ENCODE measurements at places on chromosomes 13 and 19. TPM values are rescaled to one million over a fixed set of nuclear protein-coding genes. Genes with fewer than 3 reads are reported as not detected.

- no peak for DNase-seq
- no peak overlapping the region for H3K4me3 ChIP-seq
- no peaks in the 10 kb centered on the region for H3K27me3 ChIP-seq
- H3K4me1 ChIP-seq = no peaks in the 10 kb centered on the region
- no peak overlapping the region for H3K27ac ChIP-seq
These were observed 103.1 kb upstream of the RNF113B start for GRCh38 chr13:98280176-98280510.

GRCh38 chr19:54526972-54527371 lies 24.3 kb downstream of the LAIR2 start:
- H3K4me1 ChIP-seq = no peaks in the 10 kb centered on the region
- no peaks in the 10 kb centered on the region for H3K36me3 ChIP-seq
- H3K4me3 ChIP-seq = no peak overlapping the region
- DNase-seq = no peak
- peaks cover 11% of the 10 kb centered on the region for H3K27me3 ChIP-seq
- no peak overlapping the region for H3K27ac ChIP-seq

DNA sequence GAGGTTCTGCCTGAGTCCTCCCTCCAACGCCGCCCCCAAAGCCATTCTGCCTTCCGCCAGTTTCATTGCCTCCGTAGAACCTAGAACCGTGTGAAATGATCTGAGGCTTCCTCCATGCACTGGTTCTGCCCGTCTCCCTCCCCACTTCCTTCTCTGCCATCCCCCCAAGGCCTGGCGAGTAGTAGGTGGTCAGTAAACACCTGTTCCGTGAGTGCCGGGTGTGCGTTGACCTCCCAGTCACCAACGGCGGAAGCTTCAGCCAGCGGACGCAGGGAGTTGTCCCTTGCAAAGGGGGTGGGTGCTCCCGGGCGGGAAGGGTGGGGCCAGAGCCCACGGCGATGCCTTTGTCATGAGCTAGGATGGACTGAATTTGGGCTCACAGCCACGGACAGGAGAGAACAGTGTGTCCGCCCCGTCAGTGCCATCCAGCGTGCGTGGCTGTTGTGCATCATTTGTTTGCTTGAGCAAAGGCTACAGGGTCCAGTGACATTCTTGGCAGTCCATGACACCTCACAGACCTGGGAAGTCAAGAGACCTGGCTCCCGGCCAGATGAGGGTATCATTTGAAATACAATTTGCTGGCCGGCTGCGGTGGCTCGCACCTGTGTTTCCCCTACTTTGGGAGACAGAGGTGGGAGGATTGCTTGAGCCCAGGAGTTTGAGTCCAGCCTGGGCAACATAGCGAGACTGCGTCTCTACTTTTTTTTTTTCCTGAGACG lies 43.1 kb downstream of the NFIC start:
- peak overlapping the region; percentile 97 for H3K27ac ChIP-seq
- peak; percentile 60 for DNase-seq
- peaks cover 34% of the 10 kb centered on the region for H3K4me1 ChIP-seq

B3GLCT gene
- total RNA-seq = 5.2 TPM

KCTD4 gene
- total RNA-seq = not detected

- H3K27ac ChIP-seq = peak overlapping the region; percentile 28
- H3K4me1 ChIP-seq = no peaks in the 10 kb centered on the region
- H3K4me3 ChIP-seq = peak overlapping the region; percentile 23
- no peaks in the 10 kb centered on the region for H3K36me3 ChIP-seq
- H3K27me3 ChIP-seq = no peaks in the 10 kb centered on the region
These were observed 69.2 kb upstream of the TM9SF2 start for GRCh38 chr13:99431927-99432608.

DNA sequence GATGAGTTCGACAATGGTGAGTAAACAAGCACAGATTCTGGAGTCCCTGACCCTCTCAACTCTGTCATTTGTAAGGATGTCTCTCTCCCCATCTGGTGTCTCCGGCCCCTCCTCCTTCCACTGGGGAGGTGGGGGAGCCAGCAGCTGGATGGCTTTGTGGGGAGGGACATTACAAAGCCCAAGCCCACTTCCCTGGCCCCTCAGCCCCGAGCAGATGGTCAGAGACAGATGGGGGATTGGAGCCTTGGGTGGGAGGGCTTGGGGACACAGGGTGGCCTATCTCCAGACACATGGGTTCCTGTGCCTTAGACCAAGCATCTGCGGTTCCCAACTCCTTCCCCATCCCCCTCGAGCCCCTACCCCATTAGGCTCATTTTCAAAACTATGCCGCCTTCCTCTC lies 2.5 kb downstream of the TIMM50 start:
- H3K27me3 ChIP-seq = no peaks in the 10 kb centered on the region
- no peaks in the 10 kb centered on the region for H3K36me3 ChIP-seq
- DNase-seq = no peak
- no peak overlapping the region for H3K4me3 ChIP-seq
- no peak overlapping the region for H3K27ac ChIP-seq

- no peak overlapping the region for H3K27ac ChIP-seq
- no peak for DNase-seq
- no peaks in the 10 kb centered on the region for H3K36me3 ChIP-seq
- no peak overlapping the region for H3K4me3 ChIP-seq
- peaks cover 29% of the 10 kb centered on the region for H3K27me3 ChIP-seq
- H3K4me1 ChIP-seq = no peaks in the 10 kb centered on the region
These were observed 63.5 kb downstream of the COLGALT1 start for GRCh38 chr19:17618936-17619335.

DNA sequence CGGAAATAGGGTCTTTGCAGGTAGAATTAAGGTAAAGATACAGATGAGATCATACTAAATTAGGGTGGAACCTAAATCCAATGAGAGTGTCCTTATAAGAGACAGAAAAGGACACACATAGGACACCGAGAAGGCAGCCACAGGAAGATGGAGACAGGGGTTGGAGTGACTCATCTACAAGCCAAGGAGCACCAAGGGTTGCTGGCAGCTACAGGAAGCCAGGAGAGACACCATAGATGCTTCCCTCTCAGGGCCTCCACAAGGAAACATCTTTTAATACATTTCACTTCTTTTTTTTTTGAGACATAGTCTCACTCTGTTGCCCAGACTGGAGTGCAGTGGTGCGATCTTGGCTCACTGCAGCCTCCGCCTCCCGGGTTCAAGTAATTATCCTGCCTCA lies 10.1 kb downstream of the TMEM143 start:
- no peaks in the 10 kb centered on the region for H3K36me3 ChIP-seq
- no peak overlapping the region for H3K27ac ChIP-seq
- no peaks in the 10 kb centered on the region for H3K27me3 ChIP-seq
- DNase-seq = no peak
- no peaks in the 10 kb centered on the region for H3K4me1 ChIP-seq

- peaks cover 21% of the 10 kb centered on the region for H3K4me1 ChIP-seq
- H3K4me3 ChIP-seq = no peak overlapping the region
- H3K36me3 ChIP-seq = no peaks in the 10 kb centered on the region
- peak overlapping the region; percentile 84 for H3K27ac ChIP-seq
These were observed 14.6 kb upstream of the GPR4 start for GRCh38 chr19:45616704-45617017.

ZNF729 gene
- total RNA-seq = not detected
